G401 (cell line): ENCODE measurements at places on chromosomes 16 and 17. TPM values are rescaled to one million over a fixed set of nuclear protein-coding genes. Genes with fewer than 3 reads are reported as not detected.

The ASGR1 gene
- total RNA-seq, result 3.3 and 7.1 TPM in 2 replicates

The ABCA8 gene
- total RNA-seq, result not detected in 2 replicates

- no peak for DNase-seq
Measured at GRCh38 chr17:62923258-62924150, 42.5 kb upstream of the TANC2 start.

- peak; percentile 34 for DNase-seq
Measured at GRCh38 chr16:11459722-11460121, 114.5 kb downstream of the RMI2 start.
